Prostate gland (tissue), 2 donors: ENCODE measurements at places on chromosomes 11 and 22.

- no peak for DNase-seq
These were observed 54.8 kb downstream of the SBF1 start for GRCh38 chr22:50420015-50420414.

DNA sequence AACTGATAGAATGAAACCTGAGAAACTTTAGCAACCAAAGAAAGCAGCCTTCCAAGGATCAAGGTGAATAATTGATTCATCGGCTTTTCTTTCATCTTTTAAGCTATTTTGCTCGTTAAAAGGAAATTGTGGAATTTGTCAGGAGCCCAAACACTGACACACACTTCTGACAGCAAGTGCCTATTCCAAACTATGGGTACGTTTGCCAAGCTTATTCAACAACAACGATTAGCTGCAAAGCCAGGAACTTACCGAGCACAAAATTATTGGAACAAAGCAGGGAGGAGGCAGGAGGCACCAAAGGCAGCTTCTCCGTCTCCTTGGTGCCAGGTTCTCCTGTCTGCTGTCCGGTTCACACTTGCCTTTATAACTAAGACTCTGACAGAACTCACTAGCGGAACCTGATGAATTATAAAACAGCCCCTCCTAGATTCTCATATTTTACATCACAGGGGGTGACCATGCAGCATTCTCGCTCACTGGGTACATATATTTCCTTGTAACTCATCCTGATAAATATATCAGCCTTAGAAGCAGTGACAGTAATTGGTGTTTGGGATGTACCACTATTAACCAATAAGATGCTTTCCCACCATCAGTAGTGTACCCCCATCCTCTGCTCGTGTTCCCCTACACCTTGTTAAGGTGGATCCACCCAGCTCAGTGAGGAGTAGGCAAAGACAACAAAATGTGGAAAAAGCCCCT is 395.9 kb upstream of the CCDC90B start:
- peak; percentile 16 for DNase-seq

GRCh38 chr22:31846161-31847115 is 92.6 kb downstream of the DEPDC5 start:
- DNase-seq = no peak

DNA sequence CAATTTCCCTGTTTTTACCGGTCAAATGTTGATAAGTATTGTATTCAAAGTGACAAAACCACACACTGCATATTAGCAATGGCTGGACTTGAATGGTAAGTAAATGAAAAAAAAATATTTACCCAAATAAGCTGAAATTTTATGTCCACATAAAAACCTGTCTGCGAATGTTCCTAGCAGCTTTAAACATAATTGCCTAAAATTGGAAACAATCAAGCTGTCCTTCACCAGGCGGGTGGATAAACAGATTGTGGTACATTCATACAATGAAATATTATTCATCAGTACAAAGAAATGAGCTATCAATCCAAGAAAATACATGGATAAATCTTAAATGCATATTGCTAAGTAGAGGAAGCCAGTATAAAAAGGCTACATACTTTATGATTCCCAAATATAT is 1067.8 kb downstream of the LRRC4C start:
- no peak for DNase-seq

GRCh38 chr11:11356842-11357241 is 3.8 kb upstream of the CSNK2A3 start:
- DNase-seq = no peak

DNA sequence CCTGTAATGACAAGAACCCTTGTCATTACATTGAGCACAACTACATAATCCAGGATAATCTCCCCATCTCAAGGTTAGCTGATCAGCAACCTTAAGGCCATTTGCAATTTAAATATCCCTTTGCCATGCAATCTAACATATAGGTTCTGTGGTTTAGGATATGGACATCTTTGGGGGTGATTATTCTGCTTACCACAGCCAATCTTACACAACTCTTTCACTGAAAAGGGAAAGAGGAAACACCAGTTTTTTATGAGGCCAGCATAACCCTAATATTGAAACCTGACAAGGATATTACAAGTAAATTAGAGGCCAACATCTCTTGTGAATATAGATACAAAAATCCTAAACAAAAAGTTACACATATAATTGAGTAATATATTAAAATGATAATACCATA is 78.5 kb downstream of the CYP2R1 start:
- DNase-seq = no peak

GRCh38 chr11:86938900-86939880 is 16.0 kb downstream of the FZD4 start:
- DNase-seq = peak; percentile 32

DNA sequence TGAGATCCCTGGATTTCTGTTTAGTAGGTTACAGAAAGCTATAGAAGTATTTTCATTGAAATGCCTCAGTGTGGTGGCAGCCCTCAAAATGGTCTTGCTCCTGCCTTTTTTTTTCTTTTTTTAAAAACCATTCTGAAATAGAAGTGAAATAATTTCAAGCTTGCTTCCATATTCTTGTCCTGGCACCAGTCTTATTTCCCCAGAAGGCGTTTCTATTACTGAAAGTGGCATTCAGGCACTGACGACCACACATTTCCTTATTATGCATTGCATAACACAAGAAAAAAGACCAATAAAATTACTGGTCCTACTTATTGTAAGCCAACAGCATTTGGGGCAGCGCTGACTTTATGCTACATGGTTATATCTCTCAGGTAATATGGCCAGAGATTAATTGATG is 24.5 kb upstream of the LRRC4C start:
- DNase-seq = no peak

GRCh38 chr11:84799112-84799511 is 828.0 kb downstream of the DLG2 start:
- no peak for DNase-seq

GRCh38 chr11:21553795-21554194 is 639.1 kb upstream of the ANO5 start:
- no peak for DNase-seq

DNA sequence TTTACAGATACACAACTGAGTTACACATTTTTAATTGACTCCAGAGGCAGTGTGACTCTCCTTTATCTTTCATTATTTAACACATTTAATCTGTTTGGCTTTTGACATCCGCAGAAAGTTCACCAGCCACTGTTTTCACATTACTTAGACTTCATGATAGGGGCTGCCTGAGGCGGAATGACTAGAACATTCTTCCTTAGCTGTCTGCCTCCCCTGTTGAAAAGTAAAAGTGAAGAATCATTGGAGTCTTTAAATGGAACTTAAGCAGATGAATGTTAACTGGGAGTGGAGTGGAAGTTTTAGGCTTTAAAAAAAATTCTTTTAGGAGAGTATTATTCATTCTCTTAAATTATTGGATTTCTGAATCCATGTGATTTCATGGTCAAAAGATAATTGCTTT is 229.2 kb upstream of the MTNR1B start:
- DNase-seq = no peak

GRCh38 chr11:76371170-76371569 is 9.8 kb downstream of the THAP12 start:
- no peak for DNase-seq

- DNase-seq = peak; percentile 27
These were observed 15.6 kb downstream of the MOV10L1 start for GRCh38 chr22:50105208-50106100.

DNA sequence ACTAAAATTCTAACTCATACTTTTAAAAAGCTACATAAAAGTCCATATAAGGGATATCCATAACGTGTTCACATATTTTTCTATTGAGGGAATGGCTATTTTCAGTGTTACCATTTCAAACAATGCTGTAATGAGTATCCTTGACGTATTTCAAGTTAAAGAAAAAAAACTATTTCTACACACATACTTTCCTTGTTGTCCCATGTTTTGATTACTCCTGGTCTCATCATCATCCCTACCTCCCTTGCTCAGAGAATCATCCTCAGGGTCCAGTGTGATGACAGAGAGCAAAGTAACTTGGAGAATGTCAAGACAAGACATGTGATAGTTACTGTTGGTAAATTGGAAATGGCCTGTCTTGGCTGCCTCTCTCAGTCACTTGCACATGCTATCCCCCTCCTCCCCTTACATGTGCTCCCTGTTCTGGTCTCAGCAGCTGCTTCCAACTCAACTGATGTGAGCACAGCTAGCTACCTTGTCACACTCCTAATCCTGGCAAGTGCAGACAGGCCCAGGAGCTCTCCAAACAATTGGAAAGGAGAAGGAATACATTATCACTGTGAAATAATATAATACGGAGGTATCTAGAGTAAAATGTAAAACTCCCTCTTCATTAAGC is 21.8 kb downstream of the NUMA1 start:
- no peak for DNase-seq

DNA sequence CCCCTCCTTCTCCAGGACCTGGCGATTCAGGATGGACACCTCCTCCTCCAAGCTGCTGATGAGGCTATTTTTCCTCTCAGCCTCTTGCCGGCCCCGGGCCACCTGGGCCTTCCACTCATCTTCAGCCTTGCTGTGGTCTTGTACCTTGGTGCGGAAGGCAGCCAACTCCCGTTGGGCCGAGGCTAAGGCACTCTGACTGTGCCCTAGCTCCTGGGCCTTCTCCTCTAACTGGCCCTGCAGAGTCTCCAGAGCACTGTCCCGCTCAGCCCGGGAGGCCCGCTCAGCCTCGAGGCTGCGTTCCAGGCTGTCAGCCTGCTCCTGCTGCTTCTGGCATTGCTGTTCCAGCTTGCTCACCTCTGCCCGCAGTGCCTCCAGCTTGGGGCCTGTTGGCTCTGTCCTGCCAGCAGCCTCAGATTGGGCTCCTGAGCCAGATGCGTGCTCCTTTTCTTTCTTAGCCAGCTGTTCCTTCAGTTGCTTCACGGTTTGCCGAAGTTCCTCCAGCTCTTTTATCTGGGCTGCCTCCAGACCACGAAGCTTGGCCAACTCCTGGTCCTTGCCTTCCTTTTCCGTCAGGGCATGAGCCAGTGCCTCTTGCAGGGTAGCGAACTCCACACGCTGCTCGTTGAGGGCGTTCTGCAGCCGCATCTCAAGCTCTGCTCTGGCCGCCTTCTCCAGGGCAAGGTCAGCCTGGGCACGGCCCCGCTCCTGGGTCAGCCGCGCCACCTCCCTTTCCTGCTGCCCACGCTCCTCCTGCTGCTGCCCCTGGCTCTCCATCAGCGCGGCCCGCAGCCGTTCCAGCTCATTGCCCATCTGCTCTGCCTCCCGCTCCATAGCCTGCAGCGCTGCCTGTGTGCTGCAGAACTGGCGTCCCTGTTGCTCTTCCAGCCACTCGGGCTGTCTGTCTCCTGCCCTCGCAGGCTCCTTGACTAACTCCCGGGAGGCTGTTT is 15.3 kb downstream of the IL18BP start:
- no peak for DNase-seq

GRCh38 chr11:117664897-117665296 is 132.1 kb downstream of the DSCAML1 start:
- no peak for DNase-seq

DNA sequence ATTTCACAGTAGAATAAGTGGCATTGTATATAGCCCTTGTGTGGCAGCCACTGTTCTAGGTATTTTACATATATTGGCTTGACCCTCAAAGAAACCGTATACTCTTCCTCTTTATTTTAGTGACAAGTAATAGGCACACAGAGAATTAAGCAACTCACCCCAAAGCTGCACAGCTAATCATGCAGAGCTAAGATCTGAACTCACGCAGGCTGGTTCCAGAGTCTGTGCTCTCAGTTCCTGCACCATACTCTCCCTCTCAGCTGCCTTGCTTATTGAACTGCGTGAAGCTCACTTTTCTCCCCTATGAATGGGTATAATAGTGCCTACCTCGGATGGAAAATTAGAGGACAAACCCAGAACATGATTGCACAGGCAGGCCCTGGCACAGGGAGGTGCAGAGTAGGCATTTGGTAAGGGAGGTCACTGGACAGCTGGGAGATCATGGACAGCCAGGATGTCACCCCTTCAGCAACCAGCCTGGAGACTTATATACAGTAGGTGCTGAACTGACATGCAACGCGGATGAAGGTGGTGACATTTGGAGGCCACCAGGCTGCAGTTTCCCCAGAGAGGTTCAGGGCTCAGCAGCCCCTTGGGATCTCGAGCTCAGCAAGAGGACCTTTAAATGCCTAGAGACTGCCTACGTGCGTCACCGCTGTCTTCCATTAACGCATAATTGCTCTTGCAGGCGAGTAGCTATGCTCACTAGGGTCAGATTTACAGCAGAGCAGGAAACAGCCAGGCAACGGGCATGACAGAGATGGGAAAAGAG is 78.4 kb upstream of the TP53I11 start:
- DNase-seq = no peak

- no peak for DNase-seq
These were observed 2091.9 kb downstream of the LRRC4C start for GRCh38 chr11:39367534-39367933.

DNA sequence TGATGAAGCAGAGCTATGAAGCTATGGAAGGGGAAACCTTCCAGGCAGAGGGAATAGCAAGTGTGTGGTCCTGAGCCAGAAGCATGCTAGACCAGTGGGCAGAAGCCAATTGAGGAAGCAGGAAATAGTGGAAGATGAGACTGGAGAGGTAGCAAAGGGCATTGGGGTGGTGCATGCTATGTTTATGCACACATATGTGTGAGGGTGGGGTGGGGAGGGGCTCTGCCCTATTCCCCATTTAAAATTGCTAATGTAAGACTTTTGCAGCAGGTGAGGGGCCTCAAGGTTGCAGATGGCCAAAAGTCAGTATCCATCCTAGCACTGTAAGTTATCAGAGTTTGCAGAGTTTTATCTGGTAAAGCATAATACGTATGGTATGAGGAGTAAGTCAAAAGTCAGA is 626.6 kb upstream of the KIRREL3 start:
- DNase-seq = no peak

DNA sequence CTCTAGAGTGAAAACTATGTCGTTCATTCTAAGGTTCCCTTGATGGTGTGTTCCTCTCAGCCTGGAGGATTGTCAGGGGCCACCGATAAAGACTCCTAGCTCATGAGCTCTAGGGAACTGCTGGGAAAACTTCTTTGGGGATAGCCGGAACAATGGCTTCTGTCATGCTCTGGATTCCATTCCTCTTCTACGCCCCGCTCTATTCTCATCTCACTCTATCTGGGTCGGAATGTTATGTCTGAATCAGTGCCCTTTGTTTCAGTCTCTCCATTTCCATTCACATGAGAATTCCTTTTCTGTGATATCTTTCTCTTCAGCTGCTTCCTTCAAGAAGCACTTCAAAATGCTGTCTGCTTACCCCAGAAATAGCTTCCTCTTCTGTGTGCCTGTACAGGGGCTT is 16.9 kb upstream of the SLCO2B1 start:
- DNase-seq = no peak
